Colonic mucosa (tissue), 4 donors: ENCODE measurements at places on chromosomes 4 and X. TPM values are rescaled to one million over a fixed set of nuclear protein-coding genes. Genes with fewer than 3 reads are reported as not detected.

The PYURF gene
- total RNA-seq: 58.6 TPM

- no peaks in the 10 kb centered on the region for H3K27me3 ChIP-seq
- H3K36me3 ChIP-seq: no peaks in the 10 kb centered on the region
- no peak for DNase-seq
- H3K27ac ChIP-seq: no peak overlapping the region
- H3K4me3 ChIP-seq: no peak overlapping the region
Observed at GRCh38 chr4:120000591-120001296, 65.9 kb downstream of the MAD2L1 start.

The CYLC1 gene
- total RNA-seq: not detected

The SORBS2 gene
- 77.4 TPM for total RNA-seq

The GAGE1 gene
- total RNA-seq: not detected

GRCh38 chrX:32010948-32011347 is 939.1 kb upstream of the FTHL17 start:
- H3K27ac ChIP-seq: no peak overlapping the region
- no peak overlapping the region for H3K4me3 ChIP-seq
- DNase-seq: no peak
- H3K36me3 ChIP-seq: no peaks in the 10 kb centered on the region

GRCh38 chr4:144817081-144817480 is 171.1 kb downstream of the HHIP start:
- no peak for DNase-seq
- H3K27me3 ChIP-seq: no peaks in the 10 kb centered on the region
- H3K27ac ChIP-seq: no peak overlapping the region
- H3K4me3 ChIP-seq: no peak overlapping the region
- H3K4me1 ChIP-seq: no peaks in the 10 kb centered on the region
- H3K36me3 ChIP-seq: no peaks in the 10 kb centered on the region

The DSPP gene
- not detected for total RNA-seq

GRCh38 chr4:135533053-135533452 is 1331.5 kb upstream of the PABPC4L start:
- no peak for DNase-seq
- H3K27ac ChIP-seq: no peak overlapping the region
- H3K4me3 ChIP-seq: no peak overlapping the region
- H3K36me3 ChIP-seq: no peaks in the 10 kb centered on the region

- no peak overlapping the region for H3K4me3 ChIP-seq
- no peaks in the 10 kb centered on the region for H3K36me3 ChIP-seq
- H3K27me3 ChIP-seq: no peaks in the 10 kb centered on the region
- no peak overlapping the region for H3K27ac ChIP-seq
- no peaks in the 10 kb centered on the region for H3K4me1 ChIP-seq
- DNase-seq: no peak
Observed at GRCh38 chr4:188032170-188032569, 36.6 kb downstream of the ZFP42 start.

- no peak for DNase-seq
- no peaks in the 10 kb centered on the region for H3K4me1 ChIP-seq
- H3K36me3 ChIP-seq: no peaks in the 10 kb centered on the region
- no peak overlapping the region for H3K27ac ChIP-seq
Observed at GRCh38 chr4:16659694-16660093, 238.8 kb downstream of the LDB2 start.

The GAK gene
- total RNA-seq: 266 TPM

The NKX6-1 gene
- total RNA-seq: not detected

DNA sequence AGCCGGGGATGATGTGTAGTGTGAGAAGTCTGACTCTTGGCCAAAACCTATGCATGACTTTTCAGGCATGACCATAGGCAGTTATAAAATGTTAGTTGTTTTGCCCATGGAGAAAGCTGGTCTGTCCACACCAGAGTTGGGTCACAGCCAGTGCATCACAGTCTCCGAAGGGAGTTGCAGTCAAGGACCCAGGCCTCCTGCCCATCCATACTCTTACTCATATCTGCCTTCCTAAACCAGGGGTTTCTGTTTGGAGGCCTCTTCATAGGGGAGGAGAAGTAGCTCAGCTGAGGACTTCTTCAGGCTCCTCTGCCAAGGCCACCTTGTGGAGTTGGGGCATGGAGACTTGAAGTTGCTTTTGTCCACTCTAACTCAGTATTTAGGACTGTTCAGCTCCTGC is 1008.3 kb downstream of the PCDH18 start:
- no peak overlapping the region for H3K27ac ChIP-seq
- H3K4me3 ChIP-seq: no peak overlapping the region
- H3K27me3 ChIP-seq: no peaks in the 10 kb centered on the region
- no peaks in the 10 kb centered on the region for H3K4me1 ChIP-seq
- no peaks in the 10 kb centered on the region for H3K36me3 ChIP-seq

GRCh38 chrX:129823522-129823921 is 20.2 kb downstream of the ZDHHC9 start:
- H3K4me3 ChIP-seq: no peak overlapping the region
- no peaks in the 10 kb centered on the region for H3K27me3 ChIP-seq
- H3K4me1 ChIP-seq: no peaks in the 10 kb centered on the region
- H3K36me3 ChIP-seq: no peaks in the 10 kb centered on the region
- H3K27ac ChIP-seq: no peak overlapping the region

DNA sequence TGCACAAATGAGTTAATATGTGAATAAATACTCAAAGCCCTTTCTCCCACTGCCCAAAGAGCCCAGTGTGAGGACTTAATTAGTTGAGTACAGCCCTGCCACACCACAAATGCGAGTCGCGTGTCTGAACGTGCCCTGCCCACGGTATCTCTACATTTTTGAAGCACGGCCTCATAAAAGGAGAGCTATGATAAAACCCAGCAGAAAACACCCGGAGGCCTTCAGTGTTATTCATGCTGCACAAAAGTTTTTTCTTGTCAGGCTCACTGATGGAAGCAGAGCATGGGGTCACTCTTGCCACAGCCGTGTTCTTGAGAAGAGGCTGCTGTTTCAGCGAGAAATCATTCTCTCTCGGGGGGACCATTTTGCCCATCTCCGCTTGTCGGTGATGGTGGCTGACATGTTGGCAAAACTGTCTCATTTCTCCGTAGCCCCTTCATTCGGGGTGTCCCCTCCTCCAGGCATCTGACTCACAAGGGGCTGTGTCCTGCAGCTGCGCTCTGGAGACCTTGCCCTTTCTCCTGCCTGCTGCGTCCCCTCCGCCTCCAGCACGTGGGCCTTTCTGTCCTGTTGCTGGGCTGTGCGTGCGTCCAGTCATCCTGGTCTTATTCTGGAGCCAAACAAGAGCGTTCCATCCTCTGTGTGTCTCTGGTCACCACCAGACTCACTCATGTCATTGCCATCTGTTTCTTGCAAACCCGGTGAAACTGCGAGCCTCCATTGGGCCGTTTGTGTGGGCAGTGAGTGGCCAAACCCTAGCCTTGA is 88.8 kb downstream of the SORCS2 start:
- H3K27ac ChIP-seq: no peak overlapping the region
- DNase-seq: no peak
- H3K27me3 ChIP-seq: no peaks in the 10 kb centered on the region
- no peak overlapping the region for H3K4me3 ChIP-seq
- H3K4me1 ChIP-seq: no peaks in the 10 kb centered on the region

The MAGEA4 gene
- total RNA-seq: not detected

- no peaks in the 10 kb centered on the region for H3K36me3 ChIP-seq
- H3K27ac ChIP-seq: no peak overlapping the region
- H3K4me1 ChIP-seq: no peaks in the 10 kb centered on the region
- H3K27me3 ChIP-seq: no peaks in the 10 kb centered on the region
Observed at GRCh38 chr4:165208741-165209388, 1.5 kb downstream of the KLHL2 start.

- H3K27me3 ChIP-seq: no peaks in the 10 kb centered on the region
- no peaks in the 10 kb centered on the region for H3K36me3 ChIP-seq
- H3K4me1 ChIP-seq: no peaks in the 10 kb centered on the region
- no peak overlapping the region for H3K27ac ChIP-seq
- H3K4me3 ChIP-seq: no peak overlapping the region
- DNase-seq: no peak
Observed at GRCh38 chr4:11197631-11198341, 230.9 kb downstream of the HS3ST1 start.

The HSFX4 gene
- total RNA-seq: not detected

- H3K27me3 ChIP-seq: no peaks in the 10 kb centered on the region
- no peak for DNase-seq
- no peak overlapping the region for H3K27ac ChIP-seq
- no peak overlapping the region for H3K4me3 ChIP-seq
- no peaks in the 10 kb centered on the region for H3K4me1 ChIP-seq
Observed at GRCh38 chrX:64456828-64457227, 61.6 kb upstream of the MTMR8 start.

GRCh38 chrX:19057856-19058255 is 64.4 kb downstream of the ADGRG2 start:
- no peaks in the 10 kb centered on the region for H3K36me3 ChIP-seq
- no peak overlapping the region for H3K27ac ChIP-seq
- H3K4me3 ChIP-seq: no peak overlapping the region

GRCh38 chr4:184196730-184197385 is 20.8 kb downstream of the ENPP6 start:
- no peaks in the 10 kb centered on the region for H3K36me3 ChIP-seq
- H3K27ac ChIP-seq: no peak overlapping the region
- DNase-seq: no peak
- no peaks in the 10 kb centered on the region for H3K27me3 ChIP-seq
- no peak overlapping the region for H3K4me3 ChIP-seq

The SYN1 gene
- 1.5 TPM for total RNA-seq

- H3K4me3 ChIP-seq: no peak overlapping the region
- DNase-seq: no peak
- H3K27ac ChIP-seq: no peak overlapping the region
- no peaks in the 10 kb centered on the region for H3K27me3 ChIP-seq
- H3K4me1 ChIP-seq: no peaks in the 10 kb centered on the region
Observed at GRCh38 chrX:56219700-56220099, 12.5 kb upstream of the KLF8 start.

The VCX gene
- total RNA-seq: not detected

GRCh38 chr4:183638436-183638835 is 20.5 kb downstream of the RWDD4 start:
- DNase-seq: no peak
- no peaks in the 10 kb centered on the region for H3K4me1 ChIP-seq
- H3K4me3 ChIP-seq: no peak overlapping the region
- H3K27me3 ChIP-seq: no peaks in the 10 kb centered on the region
- H3K27ac ChIP-seq: no peak overlapping the region

The L1CAM gene
- total RNA-seq: 8.8 TPM

DNA sequence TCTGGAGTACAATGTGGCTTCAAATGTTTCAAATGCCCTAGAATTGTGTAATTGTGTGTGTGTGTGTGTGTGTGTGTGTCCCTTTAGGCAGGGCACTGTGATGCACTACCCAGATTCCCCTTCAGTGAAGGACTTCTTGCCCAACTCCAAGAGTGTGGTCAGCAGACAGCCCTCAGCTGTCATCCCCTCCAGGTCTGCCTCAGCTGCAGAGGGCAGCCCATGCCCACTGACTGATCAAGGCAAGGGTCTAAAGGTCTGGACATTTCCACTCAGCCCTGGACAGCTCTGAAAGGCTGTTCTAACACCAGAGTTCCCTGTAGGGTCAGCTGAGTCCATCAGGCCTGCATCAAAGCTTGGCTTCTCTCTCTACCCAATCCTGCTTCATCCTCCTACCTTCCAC is 83.9 kb upstream of the USP9X start:
- DNase-seq: no peak
- no peaks in the 10 kb centered on the region for H3K36me3 ChIP-seq
- H3K27ac ChIP-seq: no peak overlapping the region
- no peaks in the 10 kb centered on the region for H3K27me3 ChIP-seq

- H3K36me3 ChIP-seq: no peaks in the 10 kb centered on the region
- H3K4me1 ChIP-seq: no peaks in the 10 kb centered on the region
- H3K27me3 ChIP-seq: no peaks in the 10 kb centered on the region
- H3K4me3 ChIP-seq: no peak overlapping the region
- DNase-seq: no peak
Observed at GRCh38 chr4:83364312-83364711, 29.7 kb upstream of the HPSE start.

The TKTL2 gene
- total RNA-seq: not detected

The AASDH gene
- total RNA-seq: 7.8 TPM

The EMCN gene
- 7.1 TPM for total RNA-seq

DNA sequence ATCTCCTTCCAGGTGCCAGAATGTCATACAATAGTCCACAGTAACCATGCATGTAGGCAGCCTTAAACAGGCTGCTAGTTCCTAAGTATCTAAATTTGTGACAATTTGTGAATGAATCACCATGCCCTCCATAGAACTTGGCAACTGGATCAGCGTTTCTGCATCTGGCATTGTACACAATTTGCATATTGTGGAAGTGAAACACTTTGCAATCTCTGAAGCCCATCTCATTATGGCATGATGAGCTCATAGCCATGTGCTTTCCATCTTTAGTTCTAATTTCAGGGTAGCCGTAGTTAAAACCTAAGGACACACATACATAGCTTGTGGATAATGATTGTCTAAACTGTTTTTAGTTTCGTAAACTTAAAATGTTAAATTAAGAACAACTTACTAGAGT is 573.6 kb downstream of the PPP4R3C start:
- H3K4me1 ChIP-seq: no peaks in the 10 kb centered on the region
- H3K36me3 ChIP-seq: no peaks in the 10 kb centered on the region
- H3K4me3 ChIP-seq: no peak overlapping the region
- H3K27me3 ChIP-seq: no peaks in the 10 kb centered on the region
- H3K27ac ChIP-seq: no peak overlapping the region

The MYOZ2 gene
- total RNA-seq: not detected

- H3K4me3 ChIP-seq: no peak overlapping the region
- DNase-seq: no peak
- no peaks in the 10 kb centered on the region for H3K4me1 ChIP-seq
- no peaks in the 10 kb centered on the region for H3K27me3 ChIP-seq
- no peak overlapping the region for H3K27ac ChIP-seq
- no peaks in the 10 kb centered on the region for H3K36me3 ChIP-seq
Observed at GRCh38 chrX:153573984-153574383, 25.0 kb downstream of the CCNQ start.

The MAGEB2 gene
- not detected for total RNA-seq

The RPA4 gene
- total RNA-seq: 1.0 TPM

DNA sequence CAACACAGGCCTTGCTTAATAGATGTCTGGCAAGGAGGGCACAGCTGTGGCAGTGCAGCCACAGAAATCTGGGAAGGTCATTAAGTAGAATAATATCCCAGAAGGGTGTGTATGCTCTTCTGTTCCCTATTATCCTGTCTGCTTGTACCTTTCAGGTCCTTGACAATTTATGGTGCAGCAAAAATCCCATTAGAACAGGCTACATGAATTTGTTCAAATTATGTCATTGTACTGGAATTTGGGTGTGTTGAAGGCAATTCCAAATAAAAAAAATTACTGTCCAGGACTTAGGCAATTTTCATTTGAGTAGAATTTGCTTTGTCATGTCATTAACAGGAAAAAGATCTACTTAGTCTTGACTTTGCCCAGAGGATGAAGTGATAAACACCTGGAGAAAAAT is 192.1 kb downstream of the IDS start:
- no peaks in the 10 kb centered on the region for H3K27me3 ChIP-seq
- no peak overlapping the region for H3K4me3 ChIP-seq
- DNase-seq: no peak

DNA sequence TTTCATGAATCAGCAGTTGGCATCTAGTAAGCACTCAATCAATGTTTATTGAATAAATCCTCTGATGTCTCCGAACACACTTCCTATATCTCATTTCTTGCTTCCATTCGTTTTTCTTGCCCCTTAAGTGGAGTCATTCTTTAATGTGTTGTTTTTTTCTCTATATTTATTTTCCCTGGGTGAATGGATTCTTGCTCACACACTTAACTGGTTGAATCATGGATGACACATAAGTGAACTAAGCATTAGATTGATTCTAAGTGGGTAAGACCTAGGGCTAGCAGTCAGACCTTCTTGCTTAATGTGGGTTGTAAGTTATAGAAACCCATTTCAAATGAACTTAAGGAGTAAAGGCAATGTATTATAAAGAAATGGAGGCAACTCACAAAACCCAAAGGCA is 111.1 kb downstream of the RTL3 start:
- no peak overlapping the region for H3K4me3 ChIP-seq
- H3K36me3 ChIP-seq: no peaks in the 10 kb centered on the region
- H3K27ac ChIP-seq: no peak overlapping the region
- no peak for DNase-seq
- H3K4me1 ChIP-seq: no peaks in the 10 kb centered on the region

The TLR2 gene
- total RNA-seq: 2.0 TPM
